SK-N-DZ (cell line): ENCODE measurements at places on chromosomes 7 and 10.

- no peak for DNase-seq
These were observed 27.4 kb upstream of the GOLGA7B start for GRCh38 chr10:97822261-97822687.

- no peak for DNase-seq
These were observed 49.0 kb downstream of the WNT2 start for GRCh38 chr7:117273814-117274225.

GRCh38 chr10:14588084-14588937 is 186.4 kb downstream of the FAM107B start:
- DNase-seq, result no peak

DNA sequence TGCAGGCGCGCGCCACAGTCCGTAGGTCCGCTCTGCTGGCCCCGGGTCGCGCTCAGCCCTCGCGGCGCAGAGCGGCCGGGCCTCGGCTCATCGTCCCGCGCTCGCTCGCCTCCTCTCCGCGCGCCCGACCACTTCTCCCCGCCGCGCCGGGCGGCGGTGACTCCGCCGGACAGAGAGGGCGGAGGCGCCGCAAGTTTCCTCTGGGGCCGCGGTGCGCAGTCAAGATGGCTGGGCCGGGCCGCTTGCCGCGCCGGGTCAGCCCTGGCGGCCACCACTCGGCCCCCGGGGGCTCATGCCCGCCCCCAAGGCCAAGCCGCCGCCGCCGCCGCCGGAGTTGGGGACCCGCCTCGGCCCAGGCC is 441 bp downstream of the FZD8 start:
- peak; percentile 20 for DNase-seq

GRCh38 chr7:140230861-140231770 is 54.3 kb upstream of the KDM7A start:
- DNase-seq, result peak; percentile 86

GRCh38 chr7:92727755-92728154 is 108.6 kb downstream of the CDK6 start:
- DNase-seq, result no peak

DNA sequence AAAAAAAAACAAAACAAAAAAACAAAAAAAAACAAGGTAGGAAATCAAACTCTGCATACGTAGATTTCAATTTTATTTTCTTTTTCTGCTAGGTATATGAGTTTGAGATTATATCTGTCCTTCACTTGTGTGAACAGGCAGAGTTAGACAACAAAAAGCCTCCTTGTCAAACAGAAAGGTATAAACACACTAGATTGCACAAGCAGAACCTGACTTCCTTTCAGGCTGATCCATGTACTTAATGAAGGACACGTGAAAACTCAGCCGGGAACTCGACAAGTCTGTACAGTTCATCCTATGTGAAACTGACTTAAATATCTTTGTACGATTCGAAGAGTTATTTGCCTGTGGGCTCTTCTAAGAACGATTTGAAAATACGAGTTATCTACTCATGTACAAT is 254.1 kb downstream of the ARL4A start:
- DNase-seq, result no peak

- DNase-seq, result no peak
These were observed 197.1 kb downstream of the ADAM12 start for GRCh38 chr10:126191192-126191591.

DNA sequence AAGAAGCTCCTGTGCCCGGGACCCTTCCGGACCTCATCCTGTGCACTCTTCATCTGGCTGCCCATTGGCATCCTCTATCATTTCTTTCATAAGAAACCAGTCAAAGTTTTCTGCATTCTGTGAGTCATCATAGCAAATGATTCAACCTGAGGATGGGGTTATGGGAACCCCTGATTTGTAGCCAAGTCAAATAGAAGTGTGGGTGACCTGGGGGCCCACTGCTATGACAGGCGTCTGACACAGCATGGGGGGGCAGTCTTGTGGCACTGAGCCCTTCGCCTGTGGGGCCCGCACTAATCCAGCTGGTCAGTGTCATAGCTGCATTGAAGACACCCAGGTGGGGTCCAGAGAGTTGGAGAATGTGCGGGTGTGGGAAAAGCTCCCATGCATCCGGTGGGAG is 230.4 kb downstream of the USP6NL start:
- DNase-seq, result no peak

GRCh38 chr10:95245425-95246055 is 45.3 kb downstream of the PDLIM1 start:
- DNase-seq, result no peak

DNA sequence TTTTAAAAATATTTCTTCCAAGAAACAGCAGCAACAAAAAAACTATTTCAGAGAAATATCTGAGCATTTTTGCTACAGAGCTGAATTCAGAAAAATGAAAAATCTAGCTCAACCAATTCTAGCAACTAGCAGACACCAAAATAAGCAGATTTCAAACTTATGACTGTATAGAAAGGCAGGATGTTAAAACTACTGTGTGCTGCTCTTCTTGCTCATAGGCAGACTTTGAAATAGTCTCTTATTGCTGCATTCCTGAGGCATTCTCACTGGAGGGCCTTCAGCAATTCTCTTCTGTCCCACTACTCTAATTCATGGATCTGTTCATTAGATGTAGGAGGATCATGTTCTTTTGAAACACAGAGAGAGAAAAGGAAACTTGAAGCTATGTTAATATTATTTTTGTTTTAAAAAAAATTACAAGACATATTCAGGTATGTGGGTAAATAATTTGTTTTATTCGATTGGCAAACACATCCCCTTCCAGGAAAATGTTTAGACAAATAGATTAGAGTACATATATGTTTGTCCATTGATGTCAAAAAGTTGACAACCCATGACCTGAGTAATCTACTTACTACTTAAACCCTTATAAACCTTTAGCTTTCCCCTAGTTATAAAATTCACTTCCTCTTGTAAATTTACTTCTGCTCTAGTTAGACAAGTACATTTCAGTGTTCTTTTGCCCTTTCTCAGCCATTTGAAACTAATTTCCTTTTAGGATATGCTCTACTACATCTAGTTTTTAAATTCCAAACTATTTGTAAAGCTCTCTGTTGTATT is 428.2 kb upstream of the POT1 start:
- no peak for DNase-seq

GRCh38 chr10:73497623-73498022 is 1.8 kb upstream of the PPP3CB start:
- no peak for DNase-seq

GRCh38 chr10:83515001-83515400 is 624.3 kb upstream of the GHITM start:
- DNase-seq, result no peak

- DNase-seq, result no peak
These were observed 53.1 kb upstream of the ZNF273 start for GRCh38 chr7:64849924-64850499.

GRCh38 chr10:104340641-104341040 is 2.4 kb upstream of the ITPRIP start:
- DNase-seq, result no peak

DNA sequence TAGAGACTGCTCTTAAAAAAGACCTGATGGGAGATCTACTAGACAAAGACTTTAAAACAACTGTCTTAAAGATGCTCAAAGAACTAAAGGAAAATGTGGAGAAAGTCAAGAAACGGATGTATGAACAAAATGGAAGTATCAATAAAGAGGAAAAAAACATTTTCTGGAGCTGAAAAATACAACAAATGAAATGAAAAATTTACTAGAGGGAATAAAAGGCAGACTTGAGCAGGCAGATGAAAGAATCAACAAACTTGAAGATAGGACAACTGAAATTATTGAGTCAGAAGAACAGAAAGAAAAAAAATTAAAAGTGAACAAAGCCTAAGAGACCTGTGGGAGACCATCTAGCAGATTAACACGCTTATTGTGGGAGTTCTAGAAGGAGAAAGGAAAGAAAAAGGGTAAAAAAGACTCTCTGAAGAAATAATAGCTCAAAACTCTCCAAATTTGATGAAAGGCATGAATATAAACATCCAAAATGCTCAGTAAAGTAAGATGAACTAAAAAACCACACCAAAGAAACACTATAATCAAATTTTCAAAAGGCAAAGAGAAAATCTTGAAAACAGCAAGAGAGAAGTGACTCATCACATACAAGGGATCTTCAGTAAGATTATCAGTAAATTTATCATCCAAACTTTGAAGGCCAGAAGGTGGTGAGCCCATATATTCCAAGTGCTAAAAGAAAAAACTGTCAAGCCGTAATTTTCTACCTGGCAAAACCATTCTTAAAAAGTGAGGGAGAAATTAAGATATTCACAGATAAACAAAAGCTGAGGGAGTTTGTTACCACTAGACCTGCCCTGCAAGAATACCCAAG is 83.2 kb downstream of the SCRN1 start:
- DNase-seq, result no peak

DNA sequence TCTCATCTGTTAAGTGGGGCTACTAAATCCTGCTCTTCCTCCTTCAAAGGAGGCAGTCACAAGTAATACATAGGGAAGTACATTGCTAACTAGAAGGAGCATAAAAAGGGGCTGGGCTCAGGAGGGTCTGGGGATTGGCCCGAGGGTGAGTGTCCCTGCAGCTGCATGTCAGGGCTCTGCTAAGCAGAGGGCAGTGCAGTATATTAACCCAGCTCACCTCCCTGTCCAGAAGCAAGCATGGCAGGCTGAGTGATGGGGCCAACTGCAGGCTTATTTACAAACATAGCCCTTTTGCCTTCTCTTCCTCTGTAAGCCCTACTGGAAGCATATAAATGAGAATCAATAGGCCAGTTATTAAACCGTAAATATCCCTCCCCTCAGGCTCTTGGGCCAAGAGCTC is 143.2 kb upstream of the PCBD1 start:
- no peak for DNase-seq
